Stimulated activated CD8-positive, alpha-beta memory T cell treated with anti-CD3 and anti-CD28 coated beads, Interleukin-4, amount 100 ng/mL, for 1 hour (primary cell): ENCODE measurements at places on chromosomes 1 and 21.

GRCh38 chr1:21232044-21232443, 55.3 kb upstream of the EIF4G3 start:
- no peak for DNase-seq

DNA sequence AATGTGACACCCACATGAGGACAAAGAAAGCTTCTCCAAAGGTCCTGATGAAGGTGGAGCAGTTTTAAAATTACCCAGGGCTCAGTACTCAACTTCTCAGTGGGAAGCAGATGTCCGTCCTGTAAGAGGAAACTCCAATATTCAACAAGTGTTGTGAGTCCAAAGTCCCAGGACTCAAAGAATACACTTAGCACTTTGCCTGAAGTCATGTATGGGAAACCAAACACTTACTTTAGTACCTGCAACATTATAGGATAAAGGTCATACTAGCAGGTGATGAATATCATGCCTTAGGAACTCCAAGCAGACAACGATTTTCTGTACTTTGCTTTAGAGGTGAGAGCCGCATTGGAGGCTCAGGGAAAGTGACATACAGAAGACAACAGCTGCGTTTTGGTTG, 37.2 kb upstream of the ST6GALNAC3 start:
- DNase-seq = no peak

- DNase-seq = no peak
These were observed 380 bp downstream of the COL18A1 start for GRCh38 chr21:45405271-45405818.

DNA sequence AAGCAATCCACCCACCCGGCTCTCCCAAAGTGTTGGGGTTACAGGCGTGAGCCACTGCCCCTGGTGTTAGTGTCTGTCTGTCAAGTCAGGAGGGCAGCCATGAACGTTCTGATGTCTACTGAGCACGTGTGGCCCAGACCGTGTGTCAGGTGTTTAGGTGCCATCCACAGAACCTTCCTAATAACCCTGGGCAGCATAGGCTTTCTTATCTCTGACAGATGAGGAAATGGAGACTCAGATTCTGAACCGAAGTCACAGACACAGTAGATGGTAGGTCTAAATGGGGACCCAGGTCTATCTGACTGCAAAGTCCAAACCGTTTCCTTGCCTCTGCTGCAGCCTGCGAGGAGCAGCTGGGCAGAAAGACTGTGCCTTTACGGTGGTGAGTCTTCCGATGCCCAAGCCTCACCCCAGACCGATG, 622 bp upstream of the IL6R start:
- DNase-seq = no peak

- DNase-seq = no peak
These were observed 131.8 kb upstream of the PKN2 start for GRCh38 chr1:88552226-88552625.

DNA sequence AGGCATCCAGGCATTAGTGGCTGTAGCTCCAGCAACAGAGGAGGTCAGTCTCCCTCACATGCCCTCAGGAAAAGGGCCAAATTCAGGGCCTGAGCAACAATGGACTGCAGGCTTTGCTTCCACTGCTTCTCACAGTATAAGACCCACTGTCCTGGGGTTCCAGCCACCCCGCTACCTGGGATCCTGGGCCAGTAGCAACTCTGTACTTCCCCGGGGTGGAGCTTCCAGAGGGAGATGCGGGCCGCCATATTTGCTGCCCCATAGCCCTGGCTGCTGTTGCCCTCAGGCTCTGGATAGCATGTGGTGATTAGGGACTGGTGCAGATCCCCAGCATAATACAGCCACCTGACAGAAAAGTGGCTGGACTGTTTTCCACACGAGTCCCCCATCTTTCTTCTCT, 201.1 kb upstream of the POGK start:
- DNase-seq = no peak

DNA sequence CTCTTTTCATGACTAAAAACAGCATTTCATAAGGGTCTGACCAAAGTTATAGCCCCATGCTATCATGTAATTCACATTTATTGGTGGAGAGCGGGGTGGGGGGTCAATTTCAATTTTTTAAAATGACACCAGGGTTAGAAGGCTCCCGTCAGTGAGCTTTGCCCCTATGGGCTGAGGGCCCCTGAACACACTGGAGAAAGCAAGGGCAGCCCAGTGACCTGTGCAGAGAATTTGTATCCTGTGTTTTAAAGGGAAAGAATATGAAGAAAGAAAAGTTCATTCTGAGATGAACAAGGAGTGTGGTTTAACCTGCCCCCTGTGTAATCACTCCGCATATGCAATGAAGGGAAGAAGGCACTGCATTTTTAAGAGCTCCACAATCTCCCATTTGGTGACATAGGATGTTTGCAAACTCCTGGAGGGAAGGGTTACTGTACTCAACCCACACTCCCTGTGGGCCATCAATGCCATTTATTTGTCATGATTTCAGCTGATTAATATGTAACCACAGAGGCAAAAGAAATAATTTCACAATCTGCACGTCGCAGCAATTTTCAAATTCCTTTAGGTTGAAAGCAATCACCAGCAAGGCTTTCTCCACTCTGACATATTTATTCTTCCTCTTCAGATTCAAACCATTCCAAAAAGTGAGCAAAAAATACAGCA, 95.6 kb downstream of the ZNF281 start:
- no peak for DNase-seq

- no peak for DNase-seq
These were observed 8.3 kb downstream of the CSRP1 start for GRCh38 chr1:201498621-201499020.

DNA sequence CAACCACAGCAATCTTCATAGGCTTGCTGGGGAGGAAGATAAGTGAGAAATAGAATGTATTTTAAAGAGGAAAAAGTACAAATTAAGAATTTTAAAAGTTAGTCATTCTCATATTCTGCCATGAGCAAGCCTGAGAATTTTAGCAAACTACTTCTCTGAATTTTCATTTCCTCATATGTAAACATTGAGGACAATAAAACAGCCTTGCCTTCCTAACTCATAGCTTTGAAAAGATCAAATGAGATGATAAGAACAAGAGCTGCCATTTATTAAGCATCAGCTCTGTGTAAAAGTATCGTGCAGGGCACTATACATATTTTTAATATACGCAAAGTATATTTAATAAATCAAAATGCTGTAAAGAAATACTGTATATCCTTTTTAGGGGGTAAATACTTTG, 286.0 kb downstream of the NFIA start:
- DNase-seq = no peak

DNA sequence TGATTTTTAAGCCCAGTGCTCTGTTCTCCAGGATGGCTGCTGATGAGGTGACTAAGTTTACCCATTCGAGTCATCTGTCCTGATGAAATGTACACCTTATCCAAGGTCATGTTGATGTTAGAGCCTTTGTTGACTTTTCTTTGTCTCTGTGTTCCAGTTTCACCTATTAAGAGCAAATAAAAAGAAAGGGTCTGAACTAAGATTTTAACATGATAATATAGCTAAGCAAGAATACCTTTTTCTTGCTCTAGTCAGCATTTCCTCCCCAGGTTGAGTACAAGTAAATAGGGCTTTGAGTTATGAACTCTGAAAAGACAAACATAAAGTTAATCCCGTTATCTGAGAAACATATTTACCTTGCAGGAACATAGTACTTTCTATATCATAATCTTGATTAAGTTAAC, 52.1 kb upstream of the GPR88 start:
- DNase-seq = no peak

GRCh38 chr1:115313182-115313581, 24.9 kb downstream of the NGF start:
- DNase-seq = no peak
